ENCODE measurements at places on chromosomes 7 and 10. TPM values are rescaled to one million over a fixed set of nuclear protein-coding genes. Genes with fewer than 3 reads are reported as not detected.

- no peak overlapping the region for H3K4me3 ChIP-seq
- no peaks in the 10 kb centered on the region for H3K36me3 ChIP-seq
These were observed 100.6 kb downstream of the GPR26 start for GRCh38 chr10:123766761-123767160.

GRCh38 chr7:68476966-68477365, 1121.3 kb upstream of the AUTS2 start:
- H3K27me3 ChIP-seq, result no peaks in the 10 kb centered on the region
- no peaks in the 10 kb centered on the region for H3K36me3 ChIP-seq
- no peak overlapping the region for H3K4me3 ChIP-seq
- DNase-seq, result no peak
- no peak overlapping the region for H3K27ac ChIP-seq

- H3K27me3 ChIP-seq, result peaks cover 9% of the 10 kb centered on the region
- no peaks in the 10 kb centered on the region for H3K36me3 ChIP-seq
- no peak for DNase-seq
- no peak overlapping the region for H3K4me3 ChIP-seq
- H3K27ac ChIP-seq, result no peak overlapping the region
These were observed 7.1 kb upstream of the MKX start for GRCh38 chr10:27752673-27753237.

DNA sequence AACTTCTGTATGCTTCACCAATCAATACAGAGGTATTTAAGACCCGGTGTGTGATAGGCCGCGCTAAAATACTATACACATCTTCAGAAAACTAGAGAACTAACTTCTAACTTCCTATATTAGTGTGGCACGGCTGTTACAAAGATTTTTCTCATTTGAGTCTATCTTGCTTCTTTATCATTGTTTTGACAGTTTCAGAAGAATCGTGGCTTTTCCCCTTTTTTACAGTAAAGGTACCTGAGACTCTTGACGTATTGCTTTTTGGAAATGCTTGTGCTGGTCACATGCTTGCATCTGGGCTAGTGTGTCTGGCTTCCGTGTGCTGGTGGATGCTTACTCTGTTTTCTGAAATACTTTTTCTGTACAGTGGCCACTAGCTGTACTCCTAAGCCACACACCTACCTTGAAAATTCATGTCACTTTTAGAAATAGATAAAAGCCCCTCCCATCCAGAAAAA, 12.7 kb downstream of the IKZF1 start:
- peak overlapping the region; percentile 90 for H3K27ac ChIP-seq
- no peaks in the 10 kb centered on the region for H3K27me3 ChIP-seq
- H3K36me3 ChIP-seq, result peaks cover 8% of the 10 kb centered on the region
- DNase-seq, result peak; percentile 78
- peaks cover 99% of the 10 kb centered on the region for H3K4me1 ChIP-seq
- peak overlapping the region; percentile 53 for H3K4me3 ChIP-seq

- no peak overlapping the region for H3K4me3 ChIP-seq
- H3K27me3 ChIP-seq, result no peaks in the 10 kb centered on the region
- no peak overlapping the region for H3K27ac ChIP-seq
- H3K4me1 ChIP-seq, result no peaks in the 10 kb centered on the region
- no peak for DNase-seq
These were observed 15.8 kb downstream of the STYXL1 start for GRCh38 chr7:76031964-76032363.

- H3K27ac ChIP-seq, result no peak overlapping the region
- H3K4me3 ChIP-seq, result no peak overlapping the region
- H3K36me3 ChIP-seq, result no peaks in the 10 kb centered on the region
- H3K27me3 ChIP-seq, result no peaks in the 10 kb centered on the region
- H3K4me1 ChIP-seq, result no peaks in the 10 kb centered on the region
These were observed 30.9 kb upstream of the MTPAP start for GRCh38 chr10:30379983-30380382.

DNA sequence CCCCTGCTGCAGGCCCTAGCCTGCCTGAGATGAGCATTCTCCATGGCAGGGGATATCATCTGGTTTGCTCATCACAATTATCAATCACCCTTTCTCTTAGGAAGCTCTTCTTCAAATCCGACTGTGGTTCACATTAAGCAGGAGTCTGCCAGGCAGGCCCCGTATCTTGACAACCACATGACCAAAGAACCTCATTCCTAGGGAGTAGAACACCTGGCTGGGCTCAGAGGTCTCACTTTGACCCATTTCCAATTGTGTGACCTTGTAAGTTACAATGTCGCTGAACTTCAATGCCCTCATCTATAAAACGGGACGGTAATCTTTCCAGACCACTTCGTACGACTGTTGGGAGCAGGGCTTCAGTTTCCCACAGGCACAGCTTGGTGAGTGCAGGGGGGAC, 156.4 kb upstream of the PCBD1 start:
- H3K36me3 ChIP-seq, result no peaks in the 10 kb centered on the region
- H3K27ac ChIP-seq, result no peak overlapping the region
- no peak overlapping the region for H3K4me3 ChIP-seq
- no peaks in the 10 kb centered on the region for H3K4me1 ChIP-seq
- H3K27me3 ChIP-seq, result no peaks in the 10 kb centered on the region
- no peak for DNase-seq

DNA sequence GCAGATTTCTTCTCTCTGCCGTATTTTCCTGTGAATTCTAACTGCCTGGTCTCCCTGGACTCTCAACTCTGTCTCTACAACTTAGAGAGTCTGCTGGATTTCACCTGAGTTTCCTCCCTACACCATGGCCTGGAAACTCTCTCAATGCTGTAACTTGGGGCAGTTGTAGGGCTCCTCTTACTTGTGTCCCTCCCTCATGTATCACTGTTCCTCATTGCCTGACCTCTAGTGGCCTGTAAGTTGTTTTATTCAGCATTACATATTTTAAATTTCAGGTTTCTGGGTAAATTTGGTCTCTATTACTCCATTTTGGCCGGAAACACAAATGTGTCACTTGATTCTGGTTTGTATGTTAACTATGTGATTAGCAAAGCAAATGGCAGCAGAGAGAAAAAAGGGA, 70.9 kb downstream of the DYNC1I1 start:
- no peaks in the 10 kb centered on the region for H3K36me3 ChIP-seq
- DNase-seq, result no peak
- H3K4me3 ChIP-seq, result no peak overlapping the region
- no peaks in the 10 kb centered on the region for H3K27me3 ChIP-seq
- H3K4me1 ChIP-seq, result no peaks in the 10 kb centered on the region

GRCh38 chr7:14999331-14999730, 96.8 kb upstream of the DGKB start:
- H3K27me3 ChIP-seq, result no peaks in the 10 kb centered on the region
- no peaks in the 10 kb centered on the region for H3K4me1 ChIP-seq
- DNase-seq, result no peak
- no peak overlapping the region for H3K27ac ChIP-seq
- no peak overlapping the region for H3K4me3 ChIP-seq
- H3K36me3 ChIP-seq, result no peaks in the 10 kb centered on the region

- no peak for DNase-seq
- no peaks in the 10 kb centered on the region for H3K4me1 ChIP-seq
- no peaks in the 10 kb centered on the region for H3K36me3 ChIP-seq
These were observed 153.7 kb downstream of the FANK1 start for GRCh38 chr10:126049759-126050700.

Gene IRF5
- polyA plus RNA-seq, result 27.8 TPM

Gene TAS2R3
- polyA plus RNA-seq, result not detected

Gene INPP5A
- polyA plus RNA-seq, result 0.61 TPM
